Activated CD4-positive, alpha-beta memory T cell treated with anti-CD3 and anti-CD28 coated beads, Interleukin-2, amount 10 ng/mL, durations not matched to agents 7 days and 5 days (primary cell): ENCODE measurements at places on chromosomes 5 and 9. TPM values are rescaled to one million over a fixed set of nuclear protein-coding genes. Genes with fewer than 3 reads are reported as not detected.
A peak's percentile ranks its signal among the peaks of the same experiment; 100 is the strongest.

The NEURL1B gene
- total RNA-seq, result 3.0 TPM

- no peak overlapping the region for H3K27ac ChIP-seq
- no peak overlapping the region for H3K4me3 ChIP-seq
- no peak for DNase-seq
These were observed 182.3 kb upstream of the MAP1B start for GRCh38 chr5:71924980-71925379.

DNA sequence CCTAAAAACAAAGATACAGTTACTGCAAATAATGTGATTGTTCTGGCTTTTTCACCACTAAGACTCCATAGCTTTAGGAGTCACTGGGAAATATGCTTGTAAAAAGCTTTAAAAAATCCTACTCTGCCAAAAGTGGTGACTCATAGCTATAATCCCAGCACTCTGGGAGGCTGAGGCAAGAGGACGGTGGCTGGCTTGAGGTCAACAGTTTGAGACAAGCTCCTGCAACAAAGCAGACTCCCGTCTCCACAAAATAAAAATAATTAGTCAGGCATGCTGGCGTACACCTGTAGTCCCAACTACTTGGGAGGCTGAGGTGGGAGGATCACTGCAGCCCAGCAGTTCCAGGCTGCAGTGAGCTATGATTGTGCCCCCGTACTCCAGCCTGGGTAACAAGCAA is 406.4 kb downstream of the HTR1A start:
- no peak for DNase-seq
- no peaks in the 10 kb centered on the region for H3K36me3 ChIP-seq
- H3K4me1 ChIP-seq, result no peaks in the 10 kb centered on the region
- H3K27ac ChIP-seq, result no peak overlapping the region
- H3K27me3 ChIP-seq, result no peaks in the 10 kb centered on the region

The OBP2B gene
- not detected for total RNA-seq

The ADGRV1 gene
- not detected for total RNA-seq

The ZNF484 gene
- 12.7 TPM for total RNA-seq

DNA sequence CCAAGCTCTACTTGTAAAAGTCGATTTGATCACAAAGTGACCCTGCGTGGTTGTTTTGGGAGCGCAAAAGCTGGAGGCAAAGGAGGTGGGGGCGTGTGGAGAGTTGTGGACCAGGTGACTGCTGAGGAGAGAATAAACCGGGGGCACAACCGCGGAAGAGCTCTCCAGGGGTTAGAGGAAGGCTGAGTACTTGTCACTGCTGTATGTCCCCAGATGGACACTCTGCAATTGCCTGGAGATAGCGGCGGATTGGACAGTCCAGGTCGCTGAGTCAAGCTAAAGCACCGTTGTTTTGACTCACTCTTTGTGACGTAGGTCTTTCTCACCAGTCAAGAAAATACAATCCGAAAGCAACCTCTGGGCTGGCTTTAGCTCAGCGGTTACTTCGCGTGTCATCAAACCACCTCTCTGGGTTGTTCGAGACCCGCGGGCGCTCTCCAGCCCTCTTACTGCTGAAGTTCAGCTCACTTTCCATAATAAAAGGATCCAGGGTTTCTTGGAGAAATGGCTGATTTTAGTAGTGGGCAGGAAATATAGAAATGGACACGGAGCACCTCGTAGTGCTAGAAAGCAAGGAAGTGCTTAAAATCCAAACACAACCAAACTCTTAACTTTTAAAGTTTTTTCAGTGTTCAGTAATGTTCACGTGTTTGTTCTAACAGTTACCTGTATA is 25.7 kb downstream of the ZMAT2 start:
- DNase-seq, result peak; percentile 82
- H3K4me1 ChIP-seq, result peaks cover 18% of the 10 kb centered on the region
- no peaks in the 10 kb centered on the region for H3K36me3 ChIP-seq
- peak overlapping the region; percentile 71 for H3K27ac ChIP-seq
- peak overlapping the region; percentile 70 for H3K4me3 ChIP-seq
